Dermis blood vessel endothelial cell (primary cell): ENCODE measurements at places on chromosomes 3 and 15. TPM values are rescaled to one million over a fixed set of nuclear protein-coding genes. Genes with fewer than 3 reads are reported as not detected.

GRCh38 chr15:76064375-76064774 is 4.6 kb downstream of the TMEM266 start:
- DNase-seq: no peak

DNA sequence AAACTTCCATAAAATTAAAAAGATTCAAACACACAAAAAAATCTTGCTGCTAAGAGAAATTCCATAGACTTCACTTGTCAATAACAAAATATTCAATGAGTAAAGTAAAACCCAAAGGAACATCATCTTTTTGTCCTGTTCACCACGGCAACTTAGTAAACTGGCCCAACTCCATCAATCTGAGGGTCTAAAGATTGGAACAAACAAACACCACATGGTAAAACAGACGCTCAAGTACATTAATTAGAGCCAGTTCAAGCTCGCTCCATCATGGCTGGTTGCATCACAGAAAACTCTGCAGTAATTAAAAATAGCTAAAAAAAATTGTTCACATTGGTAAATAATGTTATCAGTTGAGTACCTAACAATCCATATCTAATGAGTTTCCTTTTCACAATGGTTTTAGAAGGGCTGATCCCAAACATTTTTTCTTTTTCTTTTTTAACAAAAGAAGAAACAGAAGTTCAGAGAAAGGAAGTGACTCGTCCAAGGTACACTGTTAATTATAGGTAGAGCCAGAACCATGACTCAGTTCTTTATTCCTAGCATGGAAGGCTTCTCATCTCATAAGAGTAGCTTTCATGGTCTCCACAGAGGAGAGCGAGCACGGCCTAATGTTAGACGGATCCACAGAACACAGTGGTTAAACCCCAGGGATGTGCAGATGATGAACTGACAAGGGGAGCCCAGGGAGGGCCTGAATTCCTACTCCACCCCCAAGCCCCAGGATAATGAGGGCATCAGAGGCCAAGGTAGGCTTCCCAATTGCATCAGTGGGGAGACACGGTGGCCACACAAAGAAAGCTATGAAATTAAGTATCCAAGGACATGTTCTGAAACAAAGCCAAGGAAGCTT is 79.2 kb upstream of the ARHGEF3 start:
- no peak for DNase-seq

Gene CFAP161
- total RNA-seq: 0.23 and 0.34 TPM in 2 replicates

DNA sequence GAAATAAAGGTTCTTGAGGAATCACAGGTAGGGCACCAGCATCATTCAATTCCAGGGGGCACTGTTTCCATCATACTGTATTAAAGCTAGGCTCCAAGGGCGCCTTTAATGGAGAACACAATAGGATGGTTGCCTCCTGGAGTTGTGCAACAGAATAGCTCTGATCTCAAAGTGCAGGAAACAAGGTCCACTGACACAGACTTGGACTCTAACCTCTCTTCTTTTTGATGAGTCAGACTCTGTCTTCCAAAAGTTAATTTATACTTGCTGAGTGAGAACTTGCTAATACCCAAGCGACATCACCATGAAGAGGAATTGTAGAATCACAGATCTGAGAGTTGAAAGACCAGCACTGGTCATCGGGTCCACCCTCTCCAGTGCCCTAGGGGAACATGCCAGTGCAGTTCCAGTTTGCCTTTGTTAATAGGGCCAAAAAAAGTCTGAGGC is 94.4 kb upstream of the PHLDB2 start:
- DNase-seq: no peak

Gene NANOGP8
- not detected in 2 replicates for total RNA-seq

GRCh38 chr3:108293858-108294257 is 2.5 kb upstream of the HHLA2 start:
- DNase-seq: no peak

Gene SACM1L
- 48.5 and 51.0 TPM in 2 replicates for total RNA-seq

Gene MUC20
- total RNA-seq: 0.51 TPM in 1 of 2 replicates, not detected in the other

Gene BCHE
- total RNA-seq: 11.6 and 20.4 TPM in 2 replicates

Gene ISL2
- total RNA-seq: 0.56 and 1.2 TPM in 2 replicates

Gene THAP10
- total RNA-seq: 2.0 and 2.3 TPM in 2 replicates
